Epithelial cell of prostate (primary cell): ENCODE measurements at places on chromosomes 3 and 15.
A peak's percentile ranks its signal among the peaks of the same experiment; 100 is the strongest.

DNA sequence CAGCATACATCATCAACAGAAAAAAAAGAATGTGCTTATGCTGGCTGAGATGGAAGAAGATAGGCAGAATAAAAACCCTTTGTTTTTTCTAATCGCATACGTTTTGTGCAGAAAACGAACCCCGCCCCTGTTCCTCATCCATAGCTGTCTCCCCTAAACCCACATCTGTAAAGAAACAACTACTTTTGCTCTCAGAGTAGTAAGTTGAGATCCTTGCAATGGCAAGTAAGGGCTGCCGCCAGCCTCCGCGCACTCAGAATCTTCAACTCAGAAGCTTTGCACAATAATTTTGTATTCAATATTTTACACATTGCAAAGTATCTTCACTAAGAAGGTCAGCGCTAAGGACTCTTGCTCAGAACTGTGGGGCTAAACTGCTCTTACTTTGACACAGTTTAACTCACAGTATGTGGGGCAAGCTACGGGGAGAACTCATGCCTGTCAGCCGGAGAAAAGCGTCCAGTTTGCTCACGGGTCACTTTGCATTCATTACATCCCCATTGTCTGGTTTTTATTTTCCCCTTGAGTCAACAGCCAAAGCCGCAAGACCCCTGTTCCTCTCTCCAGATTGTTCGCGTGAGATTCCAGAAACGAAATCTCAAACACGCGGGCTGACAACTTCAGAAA is 1.0 kb downstream of the LYSMD4 start:
- no peak for DNase-seq

- no peak for DNase-seq
Observed at GRCh38 chr3:74000725-74001124, 376.0 kb upstream of the PDZRN3 start.

- no peak for DNase-seq
Observed at GRCh38 chr3:8988791-8989558, 25.7 kb upstream of the RAD18 start.

DNA sequence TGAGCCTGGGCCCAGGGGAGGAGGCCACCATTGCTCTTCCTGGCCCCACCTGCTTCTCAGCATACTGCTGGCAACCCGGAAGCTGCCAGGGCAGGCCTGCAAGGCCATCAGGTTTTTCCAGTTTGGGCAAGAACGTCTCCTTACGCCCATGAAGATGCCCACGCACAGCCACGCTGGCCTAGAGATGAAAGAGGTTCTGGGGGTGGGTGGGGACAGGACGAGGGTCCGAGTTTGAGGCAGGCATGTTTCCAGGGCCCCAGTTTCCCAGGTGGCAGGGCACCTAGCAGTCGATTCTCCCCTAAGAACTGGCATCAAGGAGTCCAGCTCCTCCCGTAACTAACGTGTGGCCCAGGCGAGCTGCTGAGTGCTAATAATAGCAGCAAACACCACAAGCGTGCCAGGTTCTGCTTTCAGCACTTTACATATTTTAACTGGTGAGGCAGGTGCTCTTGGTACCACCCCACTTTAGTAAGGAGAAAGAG is 45.8 kb downstream of the ZNF710 start:
- peak; percentile 65 for DNase-seq

- DNase-seq, result no peak
Observed at GRCh38 chr3:12180218-12180617, 21.5 kb upstream of the TIMP4 start.
